Stimulated activated CD8-positive, alpha-beta memory T cell treated with anti-CD3 and anti-CD28 coated beads, Interleukin-4, amount 100 ng/mL, for 48 hours (primary cell): ENCODE measurements at places on chromosomes 6 and 20.

- no peak for DNase-seq
Measured at GRCh38 chr20:34706912-34707784, 3.0 kb downstream of the TP53INP2 start.

DNA sequence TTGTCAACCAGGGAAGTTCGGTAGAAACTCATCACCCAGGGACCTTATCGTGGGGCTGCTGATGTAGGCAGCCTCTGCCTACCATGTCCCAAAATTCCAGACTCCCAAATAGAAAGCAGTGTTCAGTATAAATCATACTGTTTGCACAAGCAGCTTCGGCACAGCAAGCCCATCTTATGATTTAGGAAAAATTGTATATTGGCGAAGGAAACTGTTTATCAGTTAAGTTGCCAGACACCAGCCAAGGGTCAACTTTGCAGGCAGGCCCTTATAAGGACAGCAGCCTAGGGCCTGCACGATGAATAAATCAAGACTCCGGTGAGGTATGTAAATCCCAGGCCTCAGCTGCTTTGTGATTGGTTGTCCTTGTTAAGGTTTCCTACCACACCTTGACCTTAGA, 36.8 kb downstream of the GFOD1 start:
- DNase-seq = no peak

DNA sequence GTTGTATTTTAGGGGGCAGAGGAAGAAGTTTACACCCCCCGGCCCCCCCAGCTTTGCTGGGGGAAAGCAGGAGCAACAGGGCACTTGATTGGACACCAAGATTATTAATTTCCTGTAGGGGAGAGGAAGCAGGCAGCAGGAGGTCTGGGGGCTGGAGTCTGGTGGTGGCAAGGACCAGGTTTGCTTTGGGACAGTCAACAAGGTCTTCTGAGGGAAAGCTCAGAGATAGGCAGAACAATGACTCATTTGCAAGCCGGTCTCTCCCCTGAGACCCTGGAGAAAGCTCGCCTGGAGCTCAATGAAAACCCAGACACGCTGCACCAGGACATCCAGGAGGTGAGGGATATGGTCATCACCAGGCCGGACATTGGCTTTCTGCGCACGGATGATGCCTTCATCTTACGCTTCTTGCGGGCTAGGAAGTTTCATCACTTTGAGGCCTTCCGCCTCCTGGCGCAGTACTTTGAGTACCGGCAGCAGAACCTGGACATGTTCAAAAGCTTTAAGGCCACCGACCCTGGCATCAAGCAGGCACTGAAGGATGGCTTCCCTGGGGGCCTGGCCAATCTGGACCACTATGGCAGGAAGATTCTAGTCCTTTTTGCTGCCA, 1.6 kb downstream of the CLVS2 start:
- no peak for DNase-seq

DNA sequence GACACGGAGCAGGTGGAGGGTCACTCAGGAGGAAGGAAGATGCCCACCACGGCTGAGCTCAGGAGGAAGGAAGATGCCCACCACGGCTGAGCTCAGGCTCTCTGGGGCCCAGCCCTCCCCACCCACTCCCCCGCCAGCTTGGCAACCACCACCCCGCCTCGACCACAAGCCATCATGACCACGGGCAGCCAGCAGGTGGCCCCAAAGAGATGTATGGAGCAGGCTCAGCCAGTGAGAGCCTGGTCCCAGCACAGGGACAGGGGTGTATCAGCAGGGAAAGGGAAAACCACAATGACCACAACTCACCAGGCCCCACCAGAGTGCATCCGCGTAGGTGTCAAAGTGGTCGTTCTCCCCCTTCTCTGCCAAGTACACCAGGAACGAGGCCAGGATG, 30.4 kb downstream of the KCNQ2 start:
- DNase-seq = peak; percentile 82

DNA sequence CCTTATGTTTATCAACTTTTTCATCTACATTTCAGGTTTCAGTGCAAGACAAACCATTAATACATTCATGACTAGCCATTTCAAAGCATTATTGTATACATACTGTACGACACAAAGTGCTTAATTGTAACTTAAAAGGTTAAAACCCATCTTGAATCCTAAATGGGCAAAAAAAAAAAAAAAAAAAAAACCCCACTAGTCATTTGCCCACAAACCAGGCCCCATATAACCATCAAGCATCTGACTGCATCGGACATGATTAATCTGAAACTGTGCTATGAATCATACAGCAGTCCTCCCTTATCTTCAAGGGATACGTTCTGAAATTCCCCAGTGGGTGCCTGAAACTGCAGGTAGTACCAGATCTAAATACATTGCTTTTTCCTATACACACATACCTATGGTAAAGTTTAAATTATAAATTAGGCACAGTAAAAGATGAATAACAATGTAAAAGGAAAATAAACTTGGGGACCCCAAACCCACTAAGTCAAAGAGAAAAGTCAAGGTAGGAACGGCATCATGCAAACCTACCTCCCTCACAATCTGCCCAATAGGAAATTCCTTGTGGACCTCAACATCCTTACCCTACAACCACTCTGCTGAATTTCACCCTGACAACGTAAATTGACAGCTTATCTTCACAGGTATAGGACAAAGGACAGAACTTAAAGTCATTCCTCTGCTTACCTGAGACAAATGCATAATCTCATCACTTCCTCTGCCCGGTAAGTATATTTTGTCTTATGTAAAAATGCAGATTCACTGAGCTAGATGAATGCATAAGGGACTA, 14.3 kb downstream of the B4GALT5 start:
- DNase-seq = peak; percentile 41

GRCh38 chr6:83870649-83871048, 11.2 kb downstream of the CYB5R4 start:
- DNase-seq = no peak

DNA sequence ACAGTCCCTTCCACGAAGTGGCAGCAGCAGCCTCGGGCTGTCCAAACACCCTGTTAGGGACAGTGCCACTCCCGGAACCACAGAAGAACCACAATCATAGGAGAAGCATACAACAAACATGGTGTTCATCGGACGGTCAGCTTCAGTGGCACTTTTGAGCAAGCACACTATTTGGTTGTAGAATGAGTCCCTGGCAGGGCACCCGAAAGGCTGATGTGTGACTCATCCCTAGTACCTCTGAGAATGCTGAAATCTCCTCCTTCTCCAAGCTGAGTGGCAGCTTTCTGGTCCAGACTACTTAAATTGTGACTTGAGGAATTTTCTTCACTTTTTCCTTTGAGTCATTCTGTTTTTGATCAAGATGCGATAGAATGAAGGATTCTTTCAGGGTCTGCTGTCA, 282.5 kb downstream of the ESR1 start:
- DNase-seq = no peak

GRCh38 chr6:132101535-132101934, 150.4 kb upstream of the CCN2 start:
- no peak for DNase-seq

GRCh38 chr6:129709196-129709768, 695 bp downstream of the ARHGAP18 start:
- DNase-seq = no peak

GRCh38 chr6:161676586-161676985, 402.7 kb upstream of the AGPAT4 start:
- no peak for DNase-seq

- no peak for DNase-seq
Measured at GRCh38 chr6:25670208-25670607, 18.2 kb downstream of the SCGN start.

- DNase-seq = no peak
Measured at GRCh38 chr6:145583753-145584152, 151.6 kb downstream of the EPM2A start.

- no peak for DNase-seq
Measured at GRCh38 chr20:4972506-4973251, 28.6 kb downstream of the SLC23A2 start.

DNA sequence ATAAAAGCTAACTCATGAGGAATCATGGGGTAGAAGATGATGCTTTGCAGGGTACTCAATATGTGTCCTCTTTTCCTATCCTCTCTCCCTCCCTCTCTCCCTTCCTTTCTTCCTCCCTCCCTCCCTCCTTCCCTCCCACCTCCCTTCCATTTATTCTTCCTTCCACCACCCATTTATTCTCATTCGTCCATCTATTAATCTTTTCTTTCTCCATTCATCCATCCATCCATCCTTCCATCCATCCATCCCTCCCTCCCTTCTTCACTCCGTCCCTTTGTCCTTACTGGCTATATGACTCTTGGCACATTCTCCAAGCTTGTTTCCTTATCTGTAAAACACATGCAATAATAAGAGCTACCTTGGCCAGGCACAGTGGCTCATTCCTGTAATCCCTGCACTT, 40.9 kb downstream of the ARHGAP40 start:
- no peak for DNase-seq

DNA sequence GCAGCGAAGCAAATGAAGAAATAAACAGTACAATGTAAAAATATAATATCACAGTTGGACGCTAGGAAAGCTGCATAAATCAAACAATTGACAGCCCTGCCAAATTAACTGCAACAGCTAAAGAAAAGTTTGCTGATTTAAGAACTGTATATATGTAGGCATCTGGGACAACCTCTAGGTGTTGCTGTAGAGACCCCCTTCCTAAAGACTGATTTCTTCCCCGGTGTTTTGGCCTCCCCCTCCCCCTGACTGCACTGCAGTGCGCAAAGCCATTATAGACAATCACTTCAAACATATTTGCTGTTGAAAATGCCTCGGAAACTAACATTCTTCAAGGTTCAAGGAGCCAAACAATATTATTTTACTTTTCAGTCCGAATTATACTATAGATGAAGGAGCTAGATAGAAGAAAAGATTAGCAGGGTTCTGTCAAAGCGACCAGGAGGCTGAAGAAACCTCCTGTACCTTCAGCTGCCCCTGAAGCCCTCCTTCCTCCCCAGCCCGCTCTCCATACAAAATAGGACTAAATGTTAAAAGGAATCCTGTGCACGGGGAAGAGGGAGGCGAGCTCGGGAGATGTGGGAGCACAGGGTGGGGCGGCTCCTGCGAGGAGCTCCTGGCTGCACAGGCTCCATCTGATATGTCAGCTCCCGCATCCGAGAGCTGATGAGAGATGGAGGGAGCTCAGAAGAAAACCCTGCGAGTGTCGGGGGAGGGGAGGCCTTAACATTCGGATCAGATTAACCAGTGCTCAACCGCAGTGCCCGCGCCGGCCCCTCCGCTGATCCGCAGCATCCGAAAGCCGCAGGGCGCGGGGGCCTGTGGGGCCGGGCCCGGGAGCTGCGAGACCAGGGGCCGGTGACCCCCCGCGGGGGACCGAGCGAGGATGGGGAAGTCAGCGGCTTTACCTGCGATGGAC, 822 bp downstream of the ELOVL4 start:
- DNase-seq = peak; percentile 35

- no peak for DNase-seq
Measured at GRCh38 chr6:39681674-39682121, 43.5 kb downstream of the KIF6 start.

DNA sequence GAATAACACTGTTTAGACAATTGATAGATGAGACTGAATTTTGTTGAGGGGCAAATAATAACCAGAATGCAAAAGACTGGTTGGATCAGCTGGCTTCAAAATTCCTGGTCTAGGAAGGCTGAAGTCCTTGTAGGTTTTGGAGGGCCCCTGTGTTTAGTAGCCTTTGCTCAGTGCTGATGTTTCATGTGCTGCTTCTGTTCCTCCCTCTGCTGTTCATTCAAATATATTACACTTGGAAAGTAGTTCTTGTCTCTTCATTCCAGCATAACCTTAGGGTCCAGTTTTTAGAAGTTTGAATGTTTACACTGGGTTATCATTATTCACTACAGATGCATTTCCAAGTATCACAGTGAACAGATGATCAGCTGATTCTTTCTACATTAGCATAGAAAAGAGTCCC, 72.5 kb downstream of the FLRT3 start:
- no peak for DNase-seq

DNA sequence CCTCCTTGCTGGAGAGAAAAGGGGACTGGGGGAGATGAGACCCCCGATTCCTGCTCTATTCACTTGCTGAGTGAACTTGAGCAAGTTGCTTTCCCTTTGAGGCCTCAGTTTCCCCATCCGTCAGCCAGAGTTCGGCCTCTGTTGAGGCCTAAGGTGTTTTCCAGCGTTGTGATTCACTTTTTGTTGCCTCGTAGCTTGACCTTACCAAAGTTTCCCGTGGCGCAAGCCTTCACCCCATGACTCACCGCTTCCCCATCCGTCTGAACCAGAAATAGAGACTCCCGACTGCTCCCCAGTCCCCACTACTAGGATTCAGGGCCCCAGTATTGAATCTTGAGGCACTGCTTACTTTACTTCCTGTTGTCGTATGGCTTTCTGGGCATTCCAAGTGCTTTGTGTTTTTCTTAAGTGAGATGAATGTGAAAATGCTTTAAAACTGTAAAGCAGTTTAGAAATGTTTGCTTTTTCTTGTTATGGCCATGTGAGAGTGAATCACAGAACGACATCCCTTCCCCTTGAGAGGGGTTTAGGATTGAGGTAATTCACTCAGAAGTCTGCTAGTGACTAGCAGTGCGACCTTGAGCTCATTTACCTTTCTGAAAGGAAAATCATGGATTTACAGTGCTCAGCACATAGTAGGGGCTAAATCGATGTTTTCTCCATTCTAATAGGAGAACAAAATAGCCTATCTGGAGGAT, 1.2 kb downstream of the CHMP4B start:
- peak; percentile 68 for DNase-seq

DNA sequence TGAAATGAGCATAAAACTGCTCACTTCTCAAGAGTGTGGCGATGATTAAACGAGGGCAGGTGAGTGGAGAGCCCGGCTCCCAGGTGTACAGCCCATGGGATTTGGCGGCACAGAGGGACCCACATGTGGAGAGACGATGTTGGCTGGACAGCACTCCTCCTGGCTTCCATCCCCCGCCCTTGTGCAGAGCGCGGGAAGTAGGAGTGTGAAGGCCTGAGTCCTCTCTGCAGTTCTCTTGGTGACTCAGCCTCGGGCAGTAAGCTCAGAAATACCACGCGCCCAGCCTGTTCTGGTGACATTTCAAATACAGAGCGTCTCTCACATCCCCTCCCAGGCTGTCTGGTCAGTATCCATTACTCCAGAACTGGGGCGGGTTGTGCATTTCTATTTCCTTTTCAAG, 94.2 kb upstream of the SRSF6 start:
- DNase-seq = no peak

DNA sequence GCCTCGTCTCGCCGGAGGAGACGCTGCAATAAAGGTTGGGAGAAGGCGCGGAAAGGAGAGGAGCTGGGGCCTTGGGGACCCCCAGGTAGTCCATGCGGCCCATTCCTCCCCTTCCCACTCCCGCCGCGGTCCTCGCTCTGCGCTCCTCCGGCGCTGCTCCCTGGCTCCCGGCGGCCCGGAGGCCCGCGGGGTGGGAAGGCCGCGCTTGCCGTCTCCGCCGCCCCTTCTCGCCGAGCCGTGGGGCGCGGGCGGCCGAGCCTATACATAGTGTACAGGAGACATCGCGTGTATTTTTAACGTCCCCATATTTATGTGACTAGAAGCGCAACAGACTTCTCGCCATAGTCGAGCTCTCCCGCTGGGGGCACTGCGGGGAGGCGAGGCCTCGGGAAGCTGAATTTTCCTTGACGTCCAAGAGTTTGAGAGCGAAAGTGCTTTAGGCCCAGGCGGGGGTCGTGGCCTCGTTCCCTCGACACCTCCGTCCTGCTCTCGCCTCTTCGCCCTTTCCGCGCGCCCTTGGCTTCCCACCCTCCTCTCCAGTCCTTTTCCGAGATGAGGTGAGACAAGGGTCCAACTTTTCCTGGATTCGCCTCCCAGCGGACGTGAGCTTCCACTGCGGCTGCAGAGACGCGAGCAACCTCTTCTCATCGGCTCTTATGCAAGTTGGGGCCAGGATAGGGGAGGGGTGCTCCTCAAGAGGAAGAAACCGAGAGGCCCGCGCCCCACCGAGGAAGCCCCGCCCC, 29.0 kb downstream of the SLC12A5 start:
- peak; percentile 40 for DNase-seq

GRCh38 chr20:32749914-32750637, 6.8 kb upstream of the COMMD7 start:
- no peak for DNase-seq
